ENCODE measurements at places on chromosomes 12 and 14.

- DNase-seq = no peak
Measured at GRCh38 chr12:101117842-101118241, 92.2 kb downstream of the SLC5A8 start.

DNA sequence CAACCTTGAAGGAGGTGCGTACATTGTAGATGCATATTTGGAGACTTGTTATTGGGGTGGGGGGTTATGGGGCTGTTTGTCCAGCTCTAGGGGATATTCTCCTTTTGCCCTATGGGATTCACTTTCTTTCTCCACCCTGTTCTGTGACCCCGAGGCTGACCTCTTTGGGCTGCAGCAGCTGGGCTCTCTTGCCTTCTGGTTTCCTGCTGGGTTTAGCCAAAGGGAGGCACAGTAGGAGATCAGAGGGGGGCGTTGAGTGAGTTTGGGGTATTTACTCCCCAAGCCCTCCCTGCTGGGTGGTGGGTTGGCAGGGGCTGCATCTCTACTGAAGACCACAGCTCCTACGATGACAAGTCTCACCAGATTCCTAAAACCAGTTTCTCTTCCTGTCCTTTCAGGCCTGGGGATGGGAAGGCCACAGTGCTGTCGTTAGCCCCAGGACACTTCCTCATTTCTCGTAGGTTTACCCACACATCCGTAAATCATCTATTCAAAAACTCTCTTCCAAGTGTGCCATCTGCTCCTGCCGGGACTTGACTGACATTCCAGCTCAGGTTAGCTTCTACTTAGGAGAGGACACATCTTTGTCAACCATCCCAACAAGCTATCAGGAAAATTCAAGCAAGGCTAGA, 127.1 kb downstream of the TMEM30B start:
- DNase-seq = no peak

DNA sequence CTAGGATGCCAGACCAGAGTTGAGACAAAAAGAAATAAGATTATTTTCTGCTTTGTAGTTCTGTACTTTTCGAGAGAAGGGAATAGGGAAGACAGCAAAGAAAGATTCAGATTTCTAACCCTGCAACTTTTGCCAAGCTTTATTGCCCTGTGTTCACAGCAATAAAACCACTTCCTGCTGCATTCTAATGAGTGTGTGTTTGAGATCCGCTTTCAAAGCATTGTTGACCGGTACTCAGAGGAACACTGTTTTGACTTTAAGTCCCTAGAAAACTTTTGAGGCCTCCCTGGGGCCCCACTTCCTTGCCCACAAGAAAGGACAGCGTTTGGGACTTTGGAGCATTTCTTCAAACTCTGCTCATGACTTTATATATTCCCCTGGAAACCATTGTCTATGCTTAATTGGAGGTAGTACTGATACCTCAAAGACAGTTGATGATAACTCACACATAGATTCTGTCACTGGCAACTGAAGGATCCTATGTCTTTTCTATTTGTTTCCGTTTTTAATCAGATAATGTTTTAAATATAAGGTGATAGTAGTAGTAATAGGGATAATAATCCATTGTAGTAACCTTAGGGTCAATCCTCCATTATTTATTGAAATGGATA, 1.3 kb downstream of the RNASE6 start:
- no peak for DNase-seq

DNA sequence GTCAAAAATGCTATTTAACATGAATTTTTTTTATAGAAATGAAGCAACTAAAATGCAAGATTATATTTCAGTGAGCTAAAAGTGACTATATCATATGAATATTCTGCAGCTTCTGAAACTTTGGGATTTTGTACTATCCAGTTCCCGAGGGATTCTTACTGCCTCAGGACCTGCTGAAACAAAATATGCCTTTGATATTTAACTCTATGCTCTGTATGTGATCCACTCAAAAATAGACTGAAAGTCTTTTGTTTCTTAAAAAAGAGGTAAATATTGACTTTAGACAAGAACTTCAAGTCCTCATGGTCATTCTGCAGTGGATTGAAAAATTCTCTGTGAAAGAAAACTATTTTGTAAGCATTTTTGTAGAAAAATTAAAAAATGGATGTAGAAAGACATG, 22.4 kb downstream of the CNTN1 start:
- no peak for DNase-seq

DNA sequence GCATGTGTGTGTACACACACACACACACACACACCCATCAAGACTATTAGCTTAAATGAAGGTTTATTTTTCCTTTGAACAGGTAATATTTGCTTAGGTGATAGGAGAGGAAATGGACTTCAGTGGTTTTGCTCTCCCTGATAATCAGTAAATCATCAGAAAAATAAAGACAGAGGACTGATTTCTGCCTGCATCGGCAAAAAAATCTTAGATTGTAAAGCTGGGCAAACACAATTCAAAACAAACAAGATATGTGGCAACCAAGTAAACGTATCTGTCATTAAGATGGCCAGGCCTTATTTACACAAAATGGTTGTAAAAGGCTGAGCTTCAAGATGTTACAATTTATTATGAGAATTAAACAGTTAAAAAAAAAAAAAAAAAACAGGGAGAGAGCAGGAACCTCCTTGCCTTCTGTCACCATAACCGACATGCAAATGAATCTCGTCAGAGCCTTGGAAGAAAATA, 31.3 kb downstream of the PRKD1 start:
- DNase-seq = no peak

DNA sequence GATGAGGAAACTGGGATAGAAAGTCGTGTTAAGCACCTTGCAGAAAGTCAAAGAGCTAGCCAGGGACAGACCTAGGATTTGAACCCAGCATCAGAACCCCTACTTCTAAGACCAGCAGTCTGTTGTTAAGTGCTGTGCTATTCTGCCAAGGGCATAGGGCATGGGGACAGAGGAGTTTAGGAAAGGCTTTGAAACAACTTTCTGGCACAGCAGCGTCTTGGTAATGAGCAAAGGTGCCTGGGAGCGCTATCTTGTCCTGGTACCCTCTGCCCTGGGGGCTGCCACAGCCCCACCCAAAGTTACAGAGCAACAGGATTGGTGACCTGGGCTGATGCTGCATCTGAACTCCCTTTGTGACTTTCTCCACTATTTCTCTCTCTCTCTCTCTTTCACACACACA, 1108.1 kb downstream of the BCL11B start:
- no peak for DNase-seq

- no peak for DNase-seq
Measured at GRCh38 chr12:88889326-88890110, 309.2 kb upstream of the KITLG start.

GRCh38 chr12:72523754-72524153, 251.6 kb downstream of the TRHDE start:
- no peak for DNase-seq

DNA sequence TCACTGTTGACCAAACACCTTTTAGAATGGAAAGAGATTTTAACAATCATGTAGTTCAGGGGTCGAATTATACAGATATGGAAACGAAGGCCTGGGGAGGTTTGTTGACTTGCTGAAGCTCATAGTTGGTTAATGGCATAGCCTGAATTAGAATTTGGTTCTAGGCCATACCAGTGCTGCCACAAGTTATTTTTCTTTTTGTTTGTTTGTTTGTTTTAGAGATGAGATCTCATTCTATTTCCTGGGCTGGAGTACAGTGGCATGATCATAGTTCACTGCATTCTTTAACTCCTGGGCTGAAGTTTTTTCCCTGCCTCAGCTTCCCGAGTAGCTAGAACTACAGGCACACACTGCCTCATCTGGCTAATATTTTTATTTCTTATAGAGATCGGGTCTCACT, 25.4 kb upstream of the ALG10B start:
- DNase-seq = no peak

DNA sequence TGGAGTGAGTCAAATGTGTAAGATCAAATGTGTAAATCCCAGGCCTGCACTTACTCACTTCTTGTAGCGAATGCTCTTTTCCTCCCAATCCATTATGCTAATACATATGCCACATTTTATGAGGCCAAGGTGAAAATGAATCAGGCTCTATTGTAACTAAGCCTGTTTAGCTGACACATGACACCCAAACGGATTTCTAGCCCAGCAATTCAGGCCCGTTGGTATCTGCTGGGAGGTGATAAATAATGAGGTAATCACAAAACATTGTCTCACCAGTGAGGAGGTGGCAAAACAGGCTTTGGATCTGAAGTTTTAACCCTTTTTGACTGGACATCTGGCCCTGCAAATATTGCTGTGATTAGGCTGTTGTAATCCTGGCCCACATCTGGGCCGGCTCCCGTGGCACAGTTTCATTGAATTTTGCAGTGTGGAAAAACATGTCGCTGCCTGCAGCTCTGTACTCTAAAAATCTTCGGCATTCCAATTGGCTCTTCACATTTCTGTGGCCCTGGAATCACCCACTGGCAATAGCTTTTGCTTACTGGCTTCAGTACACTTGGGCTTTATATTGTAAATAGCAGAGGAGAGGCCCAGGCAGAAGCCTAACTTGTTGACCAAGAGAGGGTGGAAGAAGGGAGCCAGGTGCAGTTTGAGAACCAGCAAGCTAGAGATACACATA, 106.1 kb downstream of the PAX9 start:
- DNase-seq = peak; percentile 21

DNA sequence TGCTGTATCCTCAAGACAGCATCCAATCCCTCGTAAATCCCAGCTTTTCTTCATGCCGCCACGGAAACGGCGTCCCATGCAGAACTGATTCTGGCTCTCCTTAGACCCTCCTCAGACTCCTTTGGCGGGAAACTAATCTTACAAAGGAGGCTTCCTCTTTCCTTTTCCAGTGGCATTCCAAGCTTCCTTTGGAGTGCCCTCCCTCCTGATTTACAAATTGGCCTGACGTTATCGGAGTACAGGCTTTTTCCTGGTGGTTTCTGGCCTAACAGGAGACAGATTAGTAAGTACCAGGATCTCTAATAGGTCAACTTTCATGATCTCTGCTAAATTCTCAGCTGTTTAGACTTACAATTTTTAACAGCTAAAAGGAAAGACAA, 1.3 kb upstream of the ZDHHC17 start:
- DNase-seq = peak; percentile 9

- DNase-seq = no peak
Measured at GRCh38 chr14:103393676-103394626, 8.7 kb downstream of the MARK3 start.

DNA sequence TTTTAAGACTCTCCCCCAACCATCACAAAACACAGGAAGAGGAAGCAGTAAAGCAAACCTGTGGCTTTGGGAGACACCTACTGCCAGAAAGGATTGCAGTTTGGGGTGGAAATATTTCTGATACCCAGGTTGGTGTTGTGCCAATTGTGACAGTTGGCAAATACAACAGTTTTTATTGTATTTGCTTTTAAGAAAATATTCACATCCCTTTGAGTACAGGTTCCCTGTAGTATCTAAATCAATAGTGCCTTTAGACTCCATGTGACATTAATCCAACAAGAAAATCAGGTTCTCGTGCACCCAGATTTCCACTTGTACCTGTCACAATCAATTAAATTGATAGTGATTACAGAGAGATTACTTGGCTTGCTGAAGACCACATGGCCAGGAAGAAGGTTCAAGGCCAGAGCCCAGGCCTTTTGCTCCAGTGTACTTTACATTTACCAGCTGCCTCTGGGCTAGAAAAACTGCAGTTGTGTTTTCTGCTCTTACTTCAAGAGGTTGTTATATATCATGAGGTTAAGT, 361.2 kb downstream of the ATP23 start:
- no peak for DNase-seq

DNA sequence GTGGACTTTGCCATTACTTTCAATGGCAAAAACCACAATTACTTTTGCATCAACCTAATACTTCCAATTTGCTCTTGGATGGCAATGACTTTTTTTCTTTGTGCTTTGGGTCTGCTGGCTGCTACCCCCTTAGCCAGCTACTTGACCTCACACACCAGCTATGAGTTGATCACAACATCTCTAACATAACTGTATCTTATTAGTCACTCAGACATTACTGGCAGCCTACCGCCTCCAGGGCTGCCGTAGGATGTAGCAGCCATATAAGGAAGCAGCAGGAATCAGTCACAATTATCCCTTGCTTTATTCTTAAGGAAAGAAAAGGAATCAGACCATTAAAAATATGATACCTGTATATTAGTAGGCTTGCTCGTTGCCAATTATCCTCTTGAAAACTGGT, 260.5 kb downstream of the ADAMTS20 start:
- DNase-seq = no peak

GRCh38 chr14:104977681-104978653, at the start of gene AHNAK2:
TSS of gene AHNAK2 (minus strand) at chr14:104978374. CDS start at chr14:104978237, 137 bp downstream.
- no peak for DNase-seq

GRCh38 chr14:90491221-90491885, 94.5 kb downstream of the CALM1 start:
- no peak for DNase-seq

GRCh38 chr12:123950476-123951349, 21.9 kb downstream of the CCDC92 start:
- no peak for DNase-seq

- no peak for DNase-seq
Measured at GRCh38 chr12:14613718-14614117, 46.0 kb upstream of the PLBD1 start.

GRCh38 chr12:110844131-110844530, 2.7 kb upstream of the CCDC63 start:
- no peak for DNase-seq

DNA sequence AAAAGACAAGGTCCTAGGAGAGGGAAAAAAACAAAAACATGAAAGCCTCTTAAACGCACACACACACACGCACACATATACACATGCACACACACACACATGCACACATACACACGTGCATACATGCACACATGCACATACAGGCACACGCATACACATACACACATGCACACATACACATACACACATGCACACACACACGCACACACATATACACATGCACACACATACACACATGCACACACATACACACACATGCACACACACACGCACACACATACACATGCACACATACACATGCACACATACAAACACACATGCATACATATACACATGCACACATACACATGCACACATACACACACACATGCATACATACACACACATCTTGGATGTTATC, 78.1 kb upstream of the PPP2R5C start:
- DNase-seq = no peak

DNA sequence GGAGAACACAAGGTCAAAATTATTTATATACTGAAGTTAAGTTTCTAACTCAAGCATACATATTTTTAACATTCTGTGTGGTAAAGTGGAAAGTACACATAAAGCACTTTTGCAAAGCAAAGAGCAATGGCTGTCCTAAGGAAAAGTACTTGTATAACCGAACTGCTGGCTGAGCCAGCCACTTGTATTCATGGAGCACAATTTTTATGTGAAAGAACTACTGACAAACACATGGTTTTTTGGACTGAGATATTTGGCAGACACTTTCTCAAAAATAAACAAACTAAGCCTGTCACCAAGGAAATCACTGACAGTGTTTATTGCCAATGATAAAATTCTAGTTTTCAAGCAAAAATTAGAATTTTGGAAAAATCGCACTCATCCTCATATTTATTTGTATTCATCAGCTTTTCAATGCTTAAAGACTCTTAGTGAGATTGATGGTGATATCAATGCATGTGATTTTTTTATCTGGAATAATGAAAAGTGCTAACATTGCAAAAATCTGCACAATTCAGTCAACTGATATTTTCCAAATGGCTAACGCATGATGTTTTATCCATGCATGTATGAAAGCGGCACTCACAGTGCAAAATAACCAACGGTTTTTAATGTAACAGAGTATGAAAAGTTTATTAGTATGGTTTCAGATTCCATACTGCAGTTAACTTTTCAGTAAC, 125.3 kb downstream of the IPO8 start:
- no peak for DNase-seq

Data from left renal cortex interstitium (tissue), 4 donors.